ENCODE measurements at places on chromosomes 11 and 22.

- no peak for DNase-seq
Observed at GRCh38 chr11:66017321-66017720, 5.5 kb downstream of the CST6 start.

DNA sequence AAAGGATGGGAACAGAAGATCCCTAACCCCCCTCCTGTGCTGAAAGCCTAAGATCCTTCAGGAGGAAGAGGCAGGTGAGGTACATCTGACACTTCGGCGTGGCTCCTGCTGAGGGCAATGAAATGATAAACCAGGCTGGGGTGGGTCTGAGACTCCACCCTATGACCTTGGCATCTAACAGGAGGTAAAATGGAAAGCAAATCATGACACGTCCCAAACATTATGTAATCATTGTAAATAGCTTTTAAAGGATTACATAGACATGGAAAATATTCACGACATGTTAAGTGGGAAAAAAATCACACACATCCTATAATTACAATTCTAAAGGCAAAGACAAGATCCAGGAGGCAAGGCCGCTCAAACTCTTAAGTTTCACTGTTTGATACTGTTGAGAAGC, 70.5 kb downstream of the LINC01488 start:
- no peak for DNase-seq

DNA sequence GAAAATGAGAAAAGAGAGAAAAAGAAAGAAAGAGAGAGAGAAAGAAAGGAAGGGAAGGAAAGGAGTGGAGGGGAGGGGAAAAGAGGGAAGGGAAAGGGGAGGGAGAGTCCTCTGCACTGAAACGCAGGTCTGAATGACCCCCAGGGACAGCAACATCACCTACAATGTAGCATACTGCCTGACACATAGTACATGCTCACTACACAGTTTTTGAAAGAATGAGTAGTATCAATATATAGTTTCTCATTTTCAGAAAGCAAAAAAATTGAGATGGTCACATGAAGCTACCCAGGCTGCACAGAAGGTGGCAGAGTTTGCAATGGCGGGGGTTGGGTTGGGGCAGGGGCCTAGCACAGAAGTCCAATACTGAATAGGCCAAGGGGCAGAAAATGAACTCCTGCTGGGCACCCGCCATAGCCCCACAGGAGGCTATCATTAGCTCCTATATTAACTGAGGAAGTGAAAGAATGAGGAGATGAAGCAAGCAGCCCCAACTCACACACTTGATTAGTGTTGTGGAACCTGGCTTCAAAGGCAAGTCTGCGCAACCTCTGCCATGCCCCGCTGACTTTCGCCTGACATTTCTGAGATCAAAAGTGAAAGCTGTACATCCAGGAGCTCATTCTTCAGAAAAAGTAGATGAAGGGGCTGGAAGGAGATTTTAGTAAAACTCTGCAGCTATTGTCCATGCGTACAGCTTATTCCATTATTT, 241.2 kb upstream of the SYN3 start:
- no peak for DNase-seq

DNA sequence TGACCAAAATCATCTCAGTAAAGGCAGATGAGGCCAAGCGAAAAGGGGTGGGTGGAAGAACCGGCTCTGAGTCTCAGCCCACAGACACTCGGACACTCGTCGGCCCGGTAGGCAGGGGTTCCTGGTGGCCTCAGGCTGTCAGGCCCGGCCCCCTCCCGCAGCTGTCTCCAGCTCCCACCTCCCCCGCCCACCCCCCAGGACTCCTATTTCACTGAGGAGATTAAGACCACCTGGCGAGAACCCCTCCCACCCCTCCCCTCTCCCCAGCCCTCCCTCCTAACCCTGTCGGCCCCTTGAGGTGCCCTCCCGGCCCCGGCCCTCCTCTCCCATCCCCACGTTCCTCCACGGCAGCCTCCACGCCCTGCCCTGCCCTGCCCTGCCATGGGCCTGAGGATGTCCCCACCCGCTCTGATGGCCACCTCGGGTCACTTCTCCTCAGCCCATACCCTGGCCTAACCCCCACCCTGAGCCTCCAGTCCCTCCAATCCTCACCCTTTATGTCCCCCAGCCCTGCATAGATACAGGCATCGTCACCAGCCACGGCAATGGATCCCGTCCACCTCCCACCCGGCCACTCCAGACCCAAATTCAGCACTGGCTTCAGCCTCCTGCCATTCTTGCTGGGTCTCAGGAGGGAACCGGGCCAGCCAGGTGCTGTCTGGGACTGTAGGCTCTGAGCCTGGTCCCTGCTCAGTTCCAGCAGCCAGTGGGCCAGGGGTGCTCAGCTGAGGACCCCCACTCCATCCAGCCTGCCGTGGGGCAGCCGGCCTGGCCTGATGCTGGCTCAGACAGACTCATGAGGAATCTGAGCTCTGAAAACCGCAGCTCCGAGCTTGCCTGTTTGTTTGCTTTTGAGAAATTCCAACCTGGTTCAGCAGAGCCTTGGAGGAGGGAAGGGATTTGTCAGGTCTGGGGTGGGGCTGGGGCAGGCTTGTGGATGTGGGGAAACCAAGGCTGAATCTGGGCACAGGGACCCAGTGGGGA, 9.8 kb upstream of the TBX1 start:
- no peak for DNase-seq

DNA sequence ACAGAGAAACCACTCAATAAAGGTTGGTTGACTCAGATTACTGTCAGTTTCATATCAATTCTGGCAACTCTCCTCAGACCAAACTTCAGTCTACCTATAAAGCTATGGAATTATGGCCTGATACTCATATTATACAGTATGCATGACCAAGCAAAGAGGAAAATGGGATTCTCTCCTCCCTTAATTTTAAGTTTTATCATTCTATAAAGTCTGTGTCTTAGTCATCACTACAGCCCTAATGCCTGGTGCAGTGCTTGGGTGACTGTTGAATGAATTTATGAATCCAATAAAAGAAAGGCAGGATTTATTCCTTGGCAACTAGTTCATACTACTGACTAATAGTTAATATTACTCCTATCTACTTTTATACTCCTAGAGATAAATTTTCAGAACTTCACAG, 37.6 kb upstream of the GRAMD1B start:
- DNase-seq, result no peak

DNA sequence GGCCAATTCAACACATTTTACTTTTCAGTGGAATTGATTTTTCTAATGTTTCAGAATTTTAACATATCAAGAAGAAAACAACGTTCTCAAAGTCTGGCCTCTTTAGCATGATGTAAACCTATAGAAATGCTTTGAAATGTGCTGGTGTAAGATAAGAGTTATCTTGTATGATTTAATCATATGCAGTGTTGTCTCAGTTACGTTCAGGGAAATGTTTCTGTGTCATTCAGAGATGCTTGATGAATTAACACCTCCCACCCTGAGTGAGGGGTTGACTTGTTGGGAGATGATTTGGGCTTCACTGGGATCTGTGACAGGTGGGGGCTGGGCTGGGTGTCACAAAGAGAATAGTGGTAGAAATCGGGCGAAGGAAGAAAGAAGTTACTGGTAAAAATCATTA, 15.7 kb upstream of the MYO18B start:
- no peak for DNase-seq

DNA sequence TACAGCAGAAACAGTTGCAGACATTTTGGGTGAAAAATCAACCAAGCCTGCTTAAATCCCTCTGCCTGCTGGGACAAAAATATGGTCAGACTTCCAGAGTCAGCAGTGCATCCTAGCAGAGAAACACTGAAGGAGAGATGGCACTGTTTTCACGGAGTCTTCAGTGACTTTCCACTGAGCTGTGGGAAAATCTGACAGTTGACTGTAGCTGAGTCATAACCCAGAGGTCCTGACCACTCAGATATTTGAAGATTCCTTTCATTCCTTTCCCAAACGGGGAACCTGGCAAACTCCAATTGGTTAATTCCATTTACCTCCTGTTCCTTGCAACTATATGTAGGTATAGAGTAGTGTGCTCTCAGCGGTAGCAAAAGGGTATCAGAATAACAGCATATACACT, 20.9 kb upstream of the UPB1 start:
- no peak for DNase-seq

DNA sequence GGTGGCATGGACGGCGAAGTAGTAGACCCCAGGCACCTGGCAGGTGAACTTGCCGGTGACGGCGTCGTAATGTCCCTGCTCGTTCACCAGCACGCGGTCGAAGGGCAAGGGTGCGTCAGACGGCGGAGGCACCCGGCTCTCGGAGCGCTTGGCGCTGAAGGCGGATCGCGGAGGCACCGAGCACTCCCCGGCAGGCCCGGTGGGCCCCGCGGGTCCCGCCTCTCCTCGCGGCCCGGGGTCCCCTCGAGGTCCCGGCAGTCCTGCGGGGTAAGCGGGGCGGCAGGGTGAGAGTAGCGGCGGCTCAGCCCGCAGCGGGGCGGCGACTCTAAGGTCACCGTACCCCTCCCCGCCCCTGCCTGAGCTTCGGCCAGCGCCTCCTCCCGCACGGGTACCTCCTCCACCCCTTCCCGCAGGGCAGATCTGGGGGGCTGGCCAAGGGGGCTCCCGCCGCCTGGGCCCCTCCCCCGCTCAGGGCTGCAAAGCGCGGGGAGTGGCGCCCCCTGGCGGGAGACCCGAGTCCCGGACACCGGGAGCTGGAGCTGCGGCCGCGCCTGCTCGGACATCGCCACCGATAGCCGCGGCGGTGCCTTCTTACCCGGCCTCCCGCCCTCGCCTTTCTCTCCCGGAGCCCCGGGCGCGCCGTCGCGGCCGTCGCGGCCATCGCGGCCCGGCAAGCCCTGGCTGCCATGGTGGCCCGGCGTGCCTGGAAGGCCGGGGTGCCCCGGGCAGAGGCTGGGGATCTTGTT, 921 bp downstream of the C1QTNF5 start:
- no peak for DNase-seq

DNA sequence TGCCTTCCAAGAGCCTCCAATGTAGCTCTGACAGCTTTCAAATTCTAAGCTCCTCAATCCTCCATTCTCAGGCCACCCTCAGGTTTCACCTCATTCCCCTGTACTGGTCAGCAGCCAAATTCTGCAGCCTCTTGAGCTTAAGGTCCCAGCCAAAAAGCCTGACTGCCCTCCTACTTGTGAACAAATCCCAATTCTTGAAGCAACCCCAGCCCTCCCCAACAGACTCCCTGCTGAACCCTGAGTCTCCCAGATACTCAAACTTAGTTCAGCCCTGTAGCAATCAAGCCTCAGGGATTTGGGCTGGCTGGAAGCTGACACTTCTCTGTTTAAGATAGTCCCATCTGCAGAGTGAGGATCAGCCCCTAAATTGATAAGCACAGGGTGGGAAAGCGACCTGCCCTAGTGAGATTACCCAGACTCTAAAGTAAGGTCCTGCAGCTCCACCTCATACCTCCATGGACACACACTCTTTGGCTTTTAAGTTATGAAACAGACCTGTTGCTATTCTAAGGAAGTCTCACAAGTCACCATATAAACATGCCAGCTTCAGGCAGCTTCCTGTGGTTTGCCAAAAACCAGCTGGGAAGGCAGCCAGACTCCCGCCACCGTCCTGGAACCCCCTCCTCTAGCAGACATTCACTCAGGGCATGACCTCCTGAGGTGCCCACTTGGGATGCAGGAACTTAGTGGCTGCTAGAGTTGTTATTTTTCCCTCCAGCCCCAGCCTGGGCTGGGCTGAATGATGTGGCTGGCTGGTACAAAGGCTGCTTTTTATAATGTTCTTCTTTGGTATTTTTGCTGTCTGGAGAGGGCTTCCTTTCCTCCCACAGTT, 82.5 kb upstream of the PICALM start:
- DNase-seq, result no peak

GRCh38 chr11:30414806-30415205, 91.9 kb downstream of the ARL14EP start:
- no peak for DNase-seq

GRCh38 chr11:73387594-73388264, 11.5 kb downstream of the RELT start:
- DNase-seq, result no peak

DNA sequence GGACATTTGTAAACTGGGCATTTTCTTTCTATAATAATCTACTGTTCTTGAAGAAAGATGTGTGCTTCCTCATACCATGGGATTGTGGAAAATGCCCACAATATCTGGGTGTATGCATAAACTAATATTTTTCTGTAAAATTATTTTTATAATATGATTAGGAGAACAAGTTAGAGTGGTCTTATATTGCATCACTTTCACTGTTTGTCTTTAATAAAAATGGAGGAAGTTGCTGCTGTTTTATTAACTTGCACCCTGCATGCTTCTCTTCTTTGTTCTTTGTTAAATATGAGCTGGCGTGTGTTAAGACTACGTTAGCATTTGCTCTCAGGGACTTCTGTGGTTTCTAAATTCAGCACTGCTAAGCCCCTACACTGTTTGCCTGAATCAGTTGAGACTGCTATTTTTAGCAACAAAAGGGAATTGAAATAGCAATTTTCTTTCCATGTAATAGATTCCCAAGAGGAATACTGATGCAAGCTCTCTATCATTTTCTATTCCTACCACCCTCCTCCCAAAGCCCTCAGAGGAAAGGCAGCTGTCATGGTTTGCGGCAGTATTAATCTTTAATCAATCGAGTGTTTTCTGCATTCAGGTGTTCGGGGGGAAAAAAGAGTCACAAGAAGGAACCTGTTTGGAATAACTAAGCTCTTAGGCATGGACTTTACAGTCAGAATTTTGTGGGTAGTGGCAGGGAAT, 56.1 kb downstream of the HSD17B12 start:
- DNase-seq, result no peak

DNA sequence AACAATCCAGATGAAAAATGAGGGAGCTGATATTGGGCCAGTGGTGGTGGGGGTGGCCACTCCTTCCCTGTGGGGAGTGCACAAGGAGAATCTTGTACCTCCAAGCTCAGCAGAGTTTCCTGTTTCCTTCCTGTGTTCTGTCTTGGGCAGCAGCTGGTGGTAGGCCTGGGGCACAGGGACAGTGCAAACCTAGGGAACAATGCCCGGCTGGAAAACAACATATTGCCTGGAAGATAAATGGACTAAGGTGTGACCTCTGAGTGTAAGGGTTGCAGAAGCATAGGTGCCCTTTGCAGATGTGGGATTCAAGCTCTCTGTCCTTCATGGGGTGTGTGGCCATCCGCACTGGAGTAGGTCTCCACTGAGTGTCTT, 5.8 kb upstream of the JAM3 start:
- DNase-seq, result no peak

DNA sequence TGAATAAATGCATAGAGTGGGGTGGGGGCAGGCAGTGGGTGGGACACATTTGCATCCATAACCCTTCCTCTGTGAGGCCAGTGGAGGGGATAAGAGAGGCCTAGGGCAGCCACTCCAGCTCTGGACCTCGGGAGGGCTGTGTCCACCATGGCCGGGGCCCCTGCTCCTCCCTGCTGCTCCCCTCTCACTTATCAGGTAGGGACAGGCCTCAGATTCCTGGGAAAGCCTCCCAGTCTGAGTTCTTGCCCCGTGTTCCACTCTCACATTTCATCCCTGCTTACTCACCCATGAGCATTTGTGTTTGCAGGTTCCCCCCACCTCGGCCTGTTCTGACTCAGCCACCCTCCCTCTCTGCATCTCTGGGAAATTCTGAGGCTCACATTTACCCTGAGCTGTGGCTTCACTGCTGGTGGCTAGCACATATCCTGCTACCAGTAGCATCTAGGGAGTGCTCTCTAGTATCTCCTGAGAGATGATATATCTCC, 128.7 kb upstream of the TOP3B start:
- DNase-seq, result no peak

- no peak for DNase-seq
Observed at GRCh38 chr22:47210686-47211085, 448.2 kb downstream of the TBC1D22A start.

Measured in HAP-1 (cell line).